Chondrocyte (in vitro differentiated cells): ENCODE measurements at places on chromosomes 11 and 22. TPM values are rescaled to one million over a fixed set of nuclear protein-coding genes. Genes with fewer than 3 reads are reported as not detected.

Gene OR51B5
- total RNA-seq = 0.20 TPM in 1 of 3 replicates, not detected in the others

Gene SLC22A6
- not detected in 3 replicates for total RNA-seq

Gene SMC1B
- total RNA-seq = not detected in 3 replicates

Gene POTEH
- not detected in 3 replicates for total RNA-seq

Gene CD248
- 44.5 to 113 TPM (median 109 TPM) in 3 replicates for total RNA-seq

Gene RAB38
- total RNA-seq = not detected in 3 replicates

Gene TRIM49
- total RNA-seq = not detected in 3 replicates

Gene TRPM5
- total RNA-seq = not detected in 3 replicates

- DNase-seq = peak; percentile 72
Measured at GRCh38 chr22:20565079-20565734, 57.8 kb downstream of the MED15 start.

GRCh38 chr11:64333556-64333955 lies 6.4 kb upstream of the CCDC88B start:
- no peak for DNase-seq

DNA sequence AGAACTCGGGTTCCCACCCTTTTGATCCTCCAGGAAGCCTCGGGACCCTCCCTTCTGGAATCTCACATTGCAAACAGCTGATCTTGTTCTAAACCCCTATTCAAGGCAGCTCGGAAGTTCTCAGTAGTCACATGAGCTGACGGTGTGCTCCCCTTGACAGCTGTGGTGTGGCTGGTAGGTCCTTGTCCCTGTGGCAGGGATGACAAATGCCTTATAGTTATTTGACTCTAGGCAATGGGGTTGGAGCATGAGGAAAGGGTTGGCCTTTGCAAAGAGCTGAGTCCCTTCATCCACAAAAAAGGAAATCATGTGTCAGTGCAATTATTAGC lies 23.6 kb downstream of the EIF4G2 start:
- no peak for DNase-seq

DNA sequence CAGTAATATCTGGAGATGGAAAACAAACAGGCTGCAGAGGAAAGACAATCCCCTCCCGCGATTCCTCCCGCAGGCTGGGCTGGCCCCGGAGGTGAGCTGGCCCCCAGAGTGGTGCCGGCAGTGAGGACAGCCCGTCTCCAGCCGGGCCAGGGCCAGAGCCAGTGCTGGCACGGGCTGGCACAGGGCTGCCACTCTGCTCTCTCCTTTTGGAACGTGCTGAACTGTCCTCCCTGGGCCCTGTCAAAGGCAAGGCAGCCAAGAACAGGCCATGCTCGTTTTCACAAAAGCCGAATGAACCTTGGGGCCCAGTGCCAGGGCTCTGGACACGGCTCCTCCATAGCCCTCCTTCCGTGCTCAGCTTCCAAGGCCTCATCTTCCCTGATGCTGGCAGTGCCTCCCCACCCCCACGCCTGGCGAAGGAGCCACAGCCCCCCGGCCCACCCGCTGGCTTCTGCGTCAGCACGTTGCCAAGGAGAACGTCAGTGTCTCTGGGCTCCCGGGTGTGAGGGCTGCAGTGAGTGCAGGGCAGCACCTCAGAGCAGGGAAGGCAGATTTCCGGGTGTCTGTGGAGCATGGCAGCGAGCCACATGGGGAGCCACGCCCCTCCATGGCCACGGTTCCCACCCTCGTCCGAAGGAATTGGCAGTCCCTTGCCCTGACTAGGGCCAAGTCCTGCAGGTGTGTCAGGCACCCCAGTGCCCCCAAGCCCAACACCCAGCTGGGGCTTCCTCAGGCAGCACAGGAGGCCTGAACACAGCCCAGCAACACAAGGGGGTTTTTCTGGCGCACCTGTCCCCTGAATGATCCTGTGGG lies 28.6 kb downstream of the GNAZ start:
- no peak for DNase-seq

- DNase-seq = no peak
Measured at GRCh38 chr11:34585735-34586487, 35.0 kb upstream of the EHF start.

DNA sequence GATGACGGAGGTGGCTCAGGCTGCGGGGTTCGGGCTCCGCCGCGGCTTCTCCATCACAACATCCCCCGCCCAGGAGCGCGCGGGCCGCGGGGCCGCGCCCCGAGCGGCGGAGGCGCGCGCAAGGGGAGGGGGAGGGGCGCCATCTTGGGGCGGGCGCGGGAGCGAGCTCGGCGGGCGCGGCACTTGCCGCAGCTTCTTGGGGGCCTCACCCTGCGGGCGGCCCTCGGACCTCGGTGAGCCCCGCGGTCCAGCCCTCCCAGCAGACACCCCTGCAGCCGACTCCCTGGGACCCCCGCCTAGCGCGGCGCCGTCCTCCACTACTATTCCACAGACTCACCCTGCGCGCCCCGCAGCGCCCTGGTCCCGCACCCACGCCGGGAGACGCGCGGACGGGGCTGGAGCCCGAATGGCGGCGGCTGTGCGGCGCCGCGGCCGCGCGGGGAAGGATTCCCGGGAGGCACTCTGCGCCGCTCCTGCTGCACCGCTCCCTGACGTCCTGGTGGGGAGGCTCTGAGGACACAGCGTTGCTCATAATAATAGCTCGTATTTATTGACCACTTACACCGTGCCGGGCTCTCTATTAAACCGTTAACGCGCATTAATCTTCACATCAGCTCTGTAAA lies at the start of gene APBB1:
TSS of gene APBB1 (minus strand) at position 86 of the 623 bp plus-strand sequence. CDS start 7,747 bp downstream, outside the sequence.
- DNase-seq = no peak

DNA sequence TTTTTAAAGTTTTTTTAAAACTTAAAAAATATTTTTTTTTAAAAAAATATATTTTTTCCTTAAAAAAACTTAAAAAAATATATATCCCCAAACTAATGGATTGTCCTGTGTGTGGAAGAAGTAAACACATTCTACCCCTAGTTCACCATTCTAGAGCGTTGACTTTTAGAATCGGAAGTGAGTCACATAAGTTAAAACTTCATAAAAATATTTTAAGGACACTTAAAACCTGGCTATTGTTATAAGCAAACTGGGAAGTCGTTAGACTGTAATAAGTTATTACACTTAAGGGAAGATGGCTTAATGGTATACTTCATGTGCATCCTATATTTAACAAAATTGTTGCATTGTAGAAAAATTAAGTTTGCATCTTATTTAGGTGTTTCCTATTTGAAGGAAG lies 21.1 kb downstream of the FAM118B start:
- DNase-seq = no peak

DNA sequence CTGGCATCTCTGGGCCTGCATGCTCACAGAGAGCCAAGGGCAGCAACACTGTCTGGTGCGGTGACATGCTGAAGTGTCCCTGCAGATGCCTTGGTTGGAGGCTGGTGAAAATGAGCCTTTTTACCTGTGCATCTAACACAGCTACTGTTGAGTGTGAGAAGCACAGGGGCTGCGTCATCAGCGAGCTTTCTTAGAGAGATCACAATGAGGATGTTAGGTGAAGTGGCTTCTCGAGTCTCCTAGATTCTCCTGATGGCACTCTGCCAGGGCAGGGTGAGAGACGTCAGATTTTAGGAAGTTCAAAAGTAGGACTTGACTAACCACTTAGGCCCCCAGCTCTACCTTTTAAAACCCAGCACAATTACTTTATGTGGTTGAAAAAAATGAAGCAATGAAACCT lies 3.6 kb upstream of the SLC15A3 start:
- no peak for DNase-seq

DNA sequence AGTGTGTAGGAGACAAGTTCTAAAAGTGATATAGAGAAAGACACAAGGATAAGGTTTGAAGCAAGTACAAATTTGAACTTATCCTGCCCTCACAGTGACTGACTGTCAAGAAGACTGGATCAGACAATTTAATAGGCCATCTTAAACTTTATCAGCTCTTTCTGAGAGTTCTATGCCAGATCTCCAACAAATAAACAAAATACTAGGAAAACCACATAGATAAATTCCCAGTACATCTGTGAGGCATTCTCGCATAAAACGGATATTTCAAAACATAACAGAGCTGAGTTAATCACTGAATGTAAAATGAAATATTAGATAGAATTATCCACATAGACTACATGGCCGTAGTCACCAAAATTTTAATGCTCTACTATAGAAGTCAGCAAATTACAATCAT lies 120.9 kb upstream of the LUZP2 start:
- no peak for DNase-seq

GRCh38 chr11:116656011-116656410 lies 116.8 kb downstream of the BUD13 start:
- DNase-seq = no peak

DNA sequence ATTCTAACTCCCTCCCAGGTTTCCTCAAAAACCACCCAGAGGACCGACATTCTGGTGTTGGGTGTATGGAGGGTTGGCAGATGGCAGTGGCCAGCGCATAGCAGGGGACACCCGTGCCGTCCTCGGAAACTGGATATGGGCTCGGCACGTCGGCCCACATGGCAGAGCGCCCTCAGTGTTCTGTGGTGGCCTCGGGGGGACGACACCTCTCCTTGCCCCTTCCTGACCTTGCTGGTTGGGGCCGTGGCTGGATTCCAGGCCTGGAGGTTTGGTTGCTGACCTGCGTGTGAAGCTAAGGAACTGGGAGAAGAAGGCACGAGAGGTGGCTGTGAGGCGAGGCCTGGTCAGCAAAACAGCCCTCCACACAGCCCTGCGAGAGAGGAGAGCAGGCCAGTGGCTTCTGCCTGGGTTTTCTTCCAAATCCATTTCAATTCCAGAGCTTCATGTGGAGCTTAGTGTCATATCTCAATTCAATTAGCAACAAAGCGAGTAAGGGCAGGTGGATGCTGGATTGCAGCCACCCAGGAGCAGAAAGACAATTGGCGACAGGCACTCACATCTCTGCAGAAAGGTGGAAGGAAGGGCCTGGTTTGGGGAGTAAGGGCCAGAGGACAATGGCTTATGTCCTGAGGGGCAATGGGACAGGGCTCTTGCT lies 478.4 kb downstream of the BRD1 start:
- DNase-seq = peak; percentile 49

DNA sequence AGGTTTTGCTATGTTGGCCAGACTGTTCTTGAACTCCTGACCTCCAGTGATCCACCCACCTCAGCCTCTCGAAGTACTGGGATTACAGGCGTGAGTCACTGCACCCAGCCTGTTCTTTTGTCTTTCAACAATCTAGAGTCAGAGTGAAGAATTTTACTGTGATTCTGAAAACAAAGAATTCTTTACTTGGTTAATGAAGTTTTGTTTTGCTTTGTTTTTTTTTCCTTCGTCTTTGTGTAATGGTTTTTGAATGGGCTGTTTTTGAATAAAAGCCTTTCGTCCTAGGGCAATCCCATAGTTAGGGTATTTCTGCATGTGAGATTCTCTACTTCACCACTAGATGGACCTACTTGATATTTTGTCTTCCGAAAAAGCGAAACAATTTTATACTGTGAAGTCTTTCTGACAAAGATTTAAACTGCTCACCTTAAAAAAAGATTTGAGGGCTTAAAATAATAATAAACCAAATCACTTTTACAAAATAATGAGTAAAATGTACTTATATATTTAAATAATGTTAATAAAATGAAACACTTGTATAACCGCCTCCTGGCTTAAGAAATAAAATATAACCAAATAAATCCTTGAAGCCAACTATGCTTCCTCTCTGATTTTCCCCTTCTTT lies 43.4 kb upstream of the SC5D start:
- no peak for DNase-seq
